ENCODE measurements at places on chromosomes 3 and 15.

- no peak for DNase-seq
Observed at GRCh38 chr3:110405830-110406585, 665.6 kb upstream of the NECTIN3 start.

DNA sequence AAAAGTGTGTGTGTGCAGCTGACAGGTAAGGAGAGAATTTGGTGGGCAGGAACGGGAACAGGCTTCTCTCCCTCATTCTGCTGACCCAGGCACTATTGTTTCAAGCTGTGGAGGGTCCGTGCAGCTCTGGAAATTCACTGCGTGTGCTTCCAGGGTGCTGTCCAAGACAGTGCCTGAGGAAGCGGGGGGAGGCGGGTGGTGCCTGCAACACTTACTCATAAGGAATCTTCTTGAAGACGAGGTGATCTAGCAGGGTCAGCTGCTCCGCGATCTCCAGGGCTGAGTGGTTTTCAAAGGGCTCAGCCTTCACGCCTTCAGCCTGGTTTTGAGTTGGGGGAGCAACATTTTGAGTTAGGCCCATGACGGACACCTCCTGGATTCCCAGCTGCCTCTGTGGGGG is 46.6 kb upstream of the CTSH start:
- no peak for DNase-seq

DNA sequence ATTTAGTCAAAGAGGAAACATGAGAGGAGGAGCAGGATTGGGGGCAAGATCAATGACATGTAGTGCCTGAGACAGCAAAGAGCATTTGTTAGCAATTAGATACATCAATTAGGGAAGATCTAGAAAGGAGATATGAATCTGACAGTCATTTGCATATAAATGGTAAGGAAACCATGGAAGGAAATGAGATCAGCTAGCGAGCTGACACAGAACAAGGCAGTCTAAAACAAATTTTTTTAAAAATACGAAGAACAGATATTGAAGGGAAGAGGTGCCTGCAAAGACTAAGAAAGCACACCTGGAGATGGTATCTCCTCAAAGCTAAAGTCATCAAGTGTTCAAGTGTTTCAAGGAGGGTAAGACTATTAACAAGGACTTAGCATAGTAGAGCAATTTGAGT is 4.6 kb downstream of the EPM2AIP1 start:
- DNase-seq, result no peak

DNA sequence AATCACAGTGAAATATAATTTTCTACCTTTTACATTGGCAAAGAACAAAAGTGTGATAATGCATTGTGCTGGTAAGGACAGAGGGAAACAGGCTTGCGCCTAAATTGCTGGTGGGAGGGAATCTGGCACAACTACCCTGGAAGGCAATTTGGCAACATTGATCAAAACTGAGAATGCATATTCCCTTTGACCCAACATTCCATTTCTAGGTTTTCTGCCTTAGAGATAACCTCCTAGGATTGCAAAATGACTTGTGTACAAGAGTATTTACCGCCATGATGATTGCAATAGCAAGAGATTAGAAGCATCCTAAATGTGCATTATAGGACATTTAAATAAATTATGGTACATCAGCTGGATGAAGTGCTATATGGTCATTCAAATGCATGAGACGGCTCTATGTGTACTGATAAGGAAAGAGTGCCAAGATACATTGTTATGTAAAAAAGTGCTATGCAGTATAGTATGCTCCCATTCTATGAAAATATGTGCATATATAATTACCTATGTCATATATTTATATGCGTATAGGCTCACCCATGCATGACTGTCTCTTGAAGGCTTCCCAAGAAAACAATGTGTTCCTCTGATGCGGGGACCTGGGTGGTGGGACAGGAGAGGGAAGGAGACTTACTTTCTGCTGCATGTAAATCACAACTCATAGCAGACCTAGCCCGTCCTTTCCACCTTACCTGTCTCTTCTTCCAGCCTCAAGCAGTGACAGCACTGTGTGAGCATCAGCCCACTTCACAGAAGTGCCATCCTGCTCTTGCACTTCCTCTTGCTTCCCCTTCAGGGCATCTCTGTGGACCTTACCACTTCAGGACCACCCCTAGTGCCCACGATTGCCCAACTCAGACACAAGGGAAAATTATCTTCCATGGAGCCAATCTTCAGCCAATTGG is 249.9 kb upstream of the TLE3 start:
- no peak for DNase-seq

DNA sequence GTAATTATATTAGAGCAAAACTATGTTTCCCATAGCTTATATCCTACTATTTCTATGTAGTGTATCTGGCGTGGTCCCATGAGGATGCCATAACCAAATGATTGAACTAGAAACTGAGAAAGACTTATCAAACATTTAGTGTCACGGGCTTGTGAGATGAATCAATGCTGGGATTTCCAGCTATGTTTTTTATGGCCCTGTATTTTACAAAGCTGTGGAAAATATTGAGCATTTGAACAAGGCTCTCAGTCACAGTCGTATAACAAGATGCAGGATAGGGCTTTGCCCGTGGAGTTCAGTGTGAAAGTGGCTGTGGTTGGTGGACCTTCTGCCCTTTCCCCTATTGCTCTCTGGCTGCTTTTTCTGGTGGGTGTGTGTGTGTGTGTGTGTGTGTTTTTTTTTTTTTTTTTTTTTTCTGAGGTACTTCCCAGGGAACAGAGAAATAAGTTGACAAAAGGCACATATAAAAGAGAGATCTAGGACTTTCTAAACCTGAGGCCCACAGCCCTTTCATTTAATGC is 60.7 kb downstream of the CACNA1D start:
- DNase-seq, result no peak

GRCh38 chr3:13417166-13417947 is 2.8 kb downstream of the NUP210 start:
- DNase-seq, result no peak

DNA sequence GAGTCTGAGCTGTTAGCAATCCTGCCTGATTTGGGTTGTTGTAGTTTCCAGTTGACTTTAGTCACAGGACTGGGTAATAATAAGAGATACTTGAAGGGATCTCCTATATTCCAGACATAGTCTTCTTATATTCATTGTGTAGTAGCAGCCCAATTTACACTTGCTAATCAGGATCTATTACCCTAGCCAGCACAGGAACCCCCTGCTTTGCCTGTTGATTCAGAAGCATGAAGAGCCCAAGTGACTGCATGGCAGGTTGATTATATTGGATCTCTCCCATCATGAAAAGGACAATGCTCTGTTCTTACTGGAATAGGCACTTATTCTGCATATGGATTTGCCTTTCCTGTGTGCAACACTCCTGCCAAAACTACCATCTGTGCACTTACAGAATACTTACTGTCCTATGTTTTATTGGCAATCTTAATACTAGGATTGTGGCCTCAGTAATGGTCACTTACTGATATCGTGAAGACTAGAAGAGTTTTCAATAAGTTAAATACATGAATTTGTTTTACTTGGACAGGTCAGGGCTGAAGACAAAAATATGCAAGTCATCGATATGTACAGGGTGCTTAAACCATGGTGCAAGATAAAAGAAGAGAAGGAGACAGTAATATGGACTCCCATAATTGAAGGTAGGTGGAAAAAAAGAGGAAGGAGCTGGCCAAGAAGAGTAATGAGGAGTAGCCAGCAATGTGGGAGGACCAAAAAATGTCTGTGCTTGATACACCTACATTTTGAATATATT is 304.1 kb downstream of the MCTP2 start:
- DNase-seq, result no peak

DNA sequence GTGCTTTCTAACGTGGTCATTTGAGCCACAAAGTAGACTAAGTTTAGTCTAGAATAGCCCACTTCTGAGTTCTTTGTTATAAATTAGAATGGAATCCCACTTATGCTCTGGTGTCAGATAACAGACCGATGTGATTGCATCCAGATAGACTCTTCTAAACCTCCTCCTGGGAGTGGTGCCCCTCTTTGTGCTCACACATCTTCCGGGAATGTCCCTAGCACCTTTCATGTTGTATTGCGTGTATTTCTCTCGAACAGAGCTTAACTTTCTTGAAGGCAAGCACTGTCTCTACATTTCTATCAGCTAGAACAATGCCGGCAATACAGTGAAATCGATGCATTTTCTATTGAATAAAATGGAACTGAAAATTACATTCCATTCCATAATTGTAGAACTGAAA is 23.0 kb downstream of the CP start:
- DNase-seq, result no peak

DNA sequence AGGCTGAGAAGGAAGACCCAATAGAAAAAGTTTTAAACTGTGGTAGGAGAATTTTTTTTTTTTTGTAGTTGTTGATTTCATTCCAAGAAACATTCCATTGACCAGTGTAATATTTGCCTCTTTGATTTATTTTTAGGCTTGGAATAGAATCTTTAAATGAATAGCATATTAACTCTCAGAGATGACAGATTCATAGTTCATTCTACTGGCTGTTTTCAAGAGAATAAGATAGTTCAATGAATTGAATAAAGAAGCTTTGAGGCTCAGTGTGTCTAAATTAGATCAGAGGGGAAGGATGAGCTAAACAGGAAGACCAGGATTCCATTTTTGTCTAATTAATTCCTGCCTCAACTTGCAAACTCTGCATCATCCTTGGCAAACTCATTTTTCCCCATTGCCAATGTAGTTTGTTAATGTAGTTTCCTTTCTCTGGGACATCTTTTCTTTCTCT is 98.4 kb downstream of the NAALADL2 start:
- no peak for DNase-seq
